ENCODE measurements at places on chromosomes 13 and 19.
A peak's percentile ranks its signal among the peaks of the same experiment; 100 is the strongest.

- DNase-seq, result no peak
Measured at GRCh38 chr13:89740994-89741685, 1606.3 kb upstream of the MIR17HG start.

DNA sequence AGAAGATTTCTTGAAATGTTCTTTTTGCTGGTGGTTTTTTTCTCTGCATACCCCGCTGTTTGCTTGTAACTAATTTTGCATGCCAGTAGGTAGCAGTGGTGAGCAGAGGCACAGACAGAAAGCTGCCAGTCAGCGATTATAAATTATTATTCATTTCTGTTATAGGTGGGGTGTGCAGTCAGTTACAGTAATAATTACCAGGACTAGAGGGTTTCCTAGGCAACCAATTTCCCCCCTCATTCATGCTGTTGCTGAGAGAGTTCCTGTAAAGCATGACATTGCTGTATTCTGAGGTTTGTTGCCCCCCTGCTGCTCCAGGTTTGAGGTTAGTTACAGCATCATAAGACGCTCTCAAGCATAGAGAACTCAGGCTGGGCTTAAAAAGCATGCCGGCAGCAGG lies 104.5 kb downstream of the URI1 start:
- DNase-seq, result no peak

DNA sequence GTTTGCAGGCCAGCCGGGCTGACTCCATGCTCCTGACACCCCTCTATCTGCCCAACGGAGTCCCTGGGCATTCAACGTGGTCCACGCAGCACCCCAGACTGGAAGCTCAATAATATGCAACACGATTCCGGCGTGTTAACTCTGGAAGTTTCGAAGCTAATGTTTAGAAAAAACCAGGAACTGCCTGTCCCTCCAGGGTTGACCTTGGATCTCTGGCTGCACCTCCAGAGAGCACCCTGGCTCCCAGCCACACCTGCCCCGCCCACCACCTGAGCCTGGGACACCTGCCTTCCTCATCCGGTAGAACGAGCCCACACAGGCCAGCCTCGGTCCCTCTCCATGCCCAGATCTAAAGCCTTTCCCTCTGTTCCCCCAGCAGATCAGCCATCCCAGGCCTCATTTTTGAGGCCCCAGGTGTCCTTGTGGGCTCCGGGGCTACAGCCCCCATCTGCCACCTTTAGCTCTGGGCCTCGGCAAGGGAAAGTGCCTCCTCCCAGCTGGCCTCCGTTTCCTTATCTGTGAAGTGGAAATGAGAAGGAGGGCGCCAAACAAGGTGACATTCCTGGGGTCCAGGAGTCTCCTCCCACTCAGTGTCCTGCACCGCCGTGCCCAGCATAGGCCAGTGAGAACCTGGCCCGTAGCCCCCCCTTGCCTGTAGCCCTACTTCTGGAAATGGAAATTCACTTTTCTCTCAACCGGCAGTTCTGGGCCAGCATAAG lies 38.7 kb downstream of the KLF2 start:
- no peak for DNase-seq

GRCh38 chr19:44050740-44051649 lies 841 bp upstream of the ZNF223 start:
- peak; percentile 2 for DNase-seq

- DNase-seq, result no peak
Measured at GRCh38 chr19:47093841-47094240, 19.7 kb downstream of the ZC3H4 start.

- no peak for DNase-seq
Measured at GRCh38 chr13:111902726-111903125, 164.2 kb upstream of the SOX1 start.

- DNase-seq, result no peak
Measured at GRCh38 chr19:19427944-19428343, 22.5 kb downstream of the GATAD2A start.

- peak; percentile 17 for DNase-seq
Measured at GRCh38 chr19:18119013-18119716, 21.6 kb downstream of the MAST3 start.

GRCh38 chr19:51025809-51026553 lies 435 bp downstream of the KLK11 start:
- DNase-seq, result no peak

DNA sequence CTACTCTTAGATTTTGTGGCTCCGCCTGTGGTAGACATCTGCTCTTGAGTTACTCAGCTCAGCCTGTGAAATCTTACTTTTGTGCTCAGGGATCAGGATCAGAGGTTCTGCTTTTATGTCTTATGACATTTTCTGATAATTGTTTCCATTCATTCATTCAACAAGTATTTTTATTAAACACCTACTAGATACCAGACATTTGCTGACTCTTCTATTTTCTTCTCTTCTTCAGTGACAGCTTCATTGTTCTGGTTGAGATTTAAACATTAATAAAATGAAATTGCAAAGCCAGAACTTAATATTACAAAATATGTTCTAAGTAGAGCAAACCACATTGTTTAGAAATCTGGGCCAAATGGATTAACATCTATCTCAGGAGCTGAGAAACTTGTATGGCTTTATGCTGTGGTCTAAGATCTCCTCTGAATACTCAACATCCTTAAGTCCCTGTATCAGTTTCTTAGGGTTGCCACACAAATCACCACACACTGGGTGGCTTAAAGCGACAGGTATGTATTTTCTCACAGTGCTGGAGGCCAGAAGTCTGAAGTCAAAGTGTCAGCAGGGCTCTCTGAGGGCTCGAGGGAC lies 15.8 kb upstream of the MICU2 start:
- peak; percentile 52 for DNase-seq

DNA sequence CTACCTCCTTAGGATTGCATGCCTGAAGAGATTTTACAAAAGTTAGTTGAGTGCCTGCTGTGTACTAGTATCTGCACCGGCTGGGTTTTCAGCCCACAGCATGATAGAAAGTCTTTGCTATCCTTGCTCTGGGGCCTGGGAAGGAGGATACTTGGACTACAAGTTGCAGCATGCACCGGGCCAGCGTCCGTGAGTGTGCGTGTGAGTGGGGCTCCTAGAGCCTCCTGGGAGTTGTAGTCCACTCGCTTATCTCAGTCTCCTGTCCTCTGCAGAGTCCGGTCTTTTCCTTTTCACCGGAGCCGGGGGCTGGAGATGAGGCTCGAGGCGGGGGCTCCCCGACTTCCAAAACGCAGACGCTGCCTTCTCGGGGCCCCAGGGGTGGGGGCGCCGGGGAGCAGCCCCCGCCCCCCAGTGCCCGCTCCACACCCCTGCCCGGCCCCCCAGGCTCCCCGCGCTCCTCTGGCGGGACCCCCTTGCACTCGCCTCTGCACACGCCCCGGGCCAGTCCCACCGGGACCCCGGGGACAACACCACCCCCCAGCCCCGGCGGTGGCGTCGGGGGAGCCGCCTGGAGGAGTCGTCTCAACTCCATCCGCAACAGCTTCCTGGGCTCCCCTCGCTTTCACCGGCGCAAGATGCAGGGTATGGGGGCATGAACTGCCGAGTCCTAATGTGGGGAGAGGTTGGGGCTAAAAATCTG lies 20.6 kb downstream of the BRSK1 start:
- DNase-seq, result peak; percentile 24

GRCh38 chr13:106650690-106651205 lies 82.8 kb upstream of the ARGLU1 start:
- peak; percentile 36 for DNase-seq

DNA sequence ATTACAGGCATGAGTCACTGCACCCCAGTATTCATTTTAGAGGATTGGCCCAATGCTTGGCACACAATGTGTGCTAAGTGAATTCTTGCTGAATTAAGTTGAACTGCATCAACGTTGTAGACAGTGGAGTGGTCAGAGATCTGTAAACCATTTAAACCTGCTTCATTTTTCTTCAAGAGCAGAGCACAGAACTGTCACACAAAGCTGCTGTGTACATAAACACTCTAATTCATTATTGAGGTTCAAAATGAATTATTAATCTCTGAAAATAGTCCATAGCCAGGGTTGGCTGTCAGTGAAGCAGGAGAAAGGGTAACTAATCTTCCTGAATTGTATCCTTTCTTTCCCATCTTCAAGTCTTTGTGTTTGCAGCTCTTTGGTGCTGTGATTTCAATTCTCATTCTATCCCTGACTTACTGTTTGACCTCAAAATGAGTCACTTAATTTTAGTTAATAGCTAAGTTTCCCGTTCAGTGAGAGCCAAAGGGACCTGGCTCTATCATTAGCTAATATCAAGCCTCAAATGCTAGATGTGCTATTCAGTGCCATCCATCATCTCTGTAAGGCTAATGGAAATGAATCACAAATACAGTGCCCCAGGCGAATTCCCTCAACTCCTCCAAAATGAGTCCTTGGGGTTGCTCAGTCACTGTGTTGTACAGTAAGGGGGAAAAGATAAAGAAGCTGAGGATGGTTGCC lies 77.0 kb upstream of the TSC22D1 start:
- peak; percentile 36 for DNase-seq

GRCh38 chr13:109655206-109655600 lies 131.2 kb downstream of the IRS2 start:
- no peak for DNase-seq

DNA sequence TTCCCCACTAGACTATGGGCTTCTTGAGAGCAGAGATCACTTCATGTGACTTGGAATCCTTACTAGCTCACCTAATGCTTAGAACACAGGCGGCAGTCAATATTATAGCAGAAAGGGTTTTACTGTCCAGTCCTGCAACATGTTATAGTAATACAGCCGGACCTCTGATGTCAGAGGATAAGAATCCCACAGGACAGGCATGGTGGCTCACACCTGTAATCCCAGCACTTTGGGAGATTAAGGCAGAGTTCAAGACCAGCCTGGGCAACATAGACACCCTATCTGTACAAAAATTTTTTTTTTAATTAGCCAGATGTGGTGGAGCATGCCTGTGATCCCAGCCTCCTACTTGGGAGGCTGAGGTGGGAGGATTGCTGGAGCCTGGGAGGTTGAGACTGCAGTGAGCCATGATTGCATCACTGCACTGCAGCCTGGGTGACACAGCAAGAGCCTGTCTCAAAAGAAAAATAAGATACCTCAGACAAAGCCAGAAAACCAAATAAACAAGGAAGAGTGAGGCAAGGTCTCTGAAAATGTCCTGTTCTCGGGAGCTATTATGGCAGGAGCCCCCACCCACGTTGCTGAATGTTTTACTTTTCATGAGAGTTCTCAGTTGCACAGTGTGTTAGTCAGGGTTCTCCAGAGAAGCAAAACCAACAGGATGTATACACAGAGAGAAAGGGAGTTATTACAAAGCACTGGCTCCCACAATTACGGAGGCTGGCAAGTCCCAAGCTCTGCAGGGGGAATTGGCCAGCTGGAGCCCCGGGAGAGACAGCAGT lies 100.8 kb downstream of the UBL3 start:
- peak; percentile 27 for DNase-seq

DNA sequence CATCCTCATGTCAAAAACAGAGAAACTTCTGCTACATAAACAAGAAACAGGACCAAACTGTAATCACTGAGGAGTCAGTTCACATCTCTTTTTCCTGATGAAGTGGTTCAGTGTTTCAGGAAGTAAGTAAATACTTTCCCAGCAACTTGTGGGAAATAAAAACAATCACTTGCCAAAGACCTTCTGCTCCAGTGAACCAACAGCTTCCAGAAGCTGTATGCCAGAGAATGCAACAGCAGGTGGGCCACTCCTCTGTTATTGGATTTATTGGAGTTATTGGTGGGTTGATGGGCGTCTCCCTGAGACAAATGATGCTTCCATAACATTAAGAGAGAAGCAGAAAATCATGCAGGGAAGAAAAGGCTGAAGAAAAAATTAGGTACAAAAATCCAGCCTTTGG lies 9.9 kb downstream of the SLC6A16 start:
- no peak for DNase-seq

DNA sequence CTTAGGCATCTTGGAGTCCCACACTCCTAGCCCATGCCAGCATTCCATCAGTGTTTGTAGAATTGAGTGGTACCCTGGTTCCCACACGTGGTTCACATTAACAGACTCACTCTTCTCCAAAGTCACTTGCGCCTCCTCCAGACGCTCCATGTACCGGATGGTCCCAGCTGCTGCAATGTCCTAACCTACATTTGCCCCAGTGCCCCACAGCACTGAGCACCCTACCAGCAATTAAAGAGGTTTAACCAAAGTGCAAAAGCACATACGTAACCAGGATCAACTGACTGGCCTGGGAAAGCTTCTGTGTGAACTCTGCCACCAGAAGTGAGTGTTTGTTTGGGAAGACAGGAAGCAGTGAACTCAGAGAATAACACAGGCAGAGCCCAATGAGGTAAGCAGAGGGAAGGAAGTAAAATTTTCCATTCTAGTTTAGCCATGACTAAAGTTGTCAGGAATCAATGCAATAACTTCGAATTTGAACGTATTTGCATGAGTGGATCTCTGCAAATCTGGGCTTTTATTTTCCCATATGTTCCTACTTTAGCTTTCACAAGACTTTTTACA lies 7.3 kb upstream of the MEDAG start:
- DNase-seq, result peak; percentile 97

DNA sequence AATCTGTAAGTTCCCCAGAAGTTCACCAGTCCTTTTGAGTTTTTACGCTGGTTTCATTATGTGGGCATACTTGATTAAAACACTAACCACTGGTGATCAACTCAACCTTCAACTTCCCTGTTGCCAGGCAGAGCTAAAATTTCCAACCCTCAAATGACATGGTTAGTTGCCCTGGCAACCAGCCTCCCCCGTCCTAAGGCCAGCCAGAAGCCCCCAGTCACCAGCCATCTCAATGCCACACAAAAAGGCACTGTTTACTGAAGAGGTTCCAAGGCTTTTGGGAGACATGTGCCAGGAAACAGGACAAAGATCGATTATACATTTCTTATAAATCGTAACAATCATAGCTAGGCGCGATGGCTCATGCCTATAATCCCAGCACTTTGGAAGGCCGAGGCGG lies 1.6 kb downstream of the ZNF649 start:
- DNase-seq, result no peak

DNA sequence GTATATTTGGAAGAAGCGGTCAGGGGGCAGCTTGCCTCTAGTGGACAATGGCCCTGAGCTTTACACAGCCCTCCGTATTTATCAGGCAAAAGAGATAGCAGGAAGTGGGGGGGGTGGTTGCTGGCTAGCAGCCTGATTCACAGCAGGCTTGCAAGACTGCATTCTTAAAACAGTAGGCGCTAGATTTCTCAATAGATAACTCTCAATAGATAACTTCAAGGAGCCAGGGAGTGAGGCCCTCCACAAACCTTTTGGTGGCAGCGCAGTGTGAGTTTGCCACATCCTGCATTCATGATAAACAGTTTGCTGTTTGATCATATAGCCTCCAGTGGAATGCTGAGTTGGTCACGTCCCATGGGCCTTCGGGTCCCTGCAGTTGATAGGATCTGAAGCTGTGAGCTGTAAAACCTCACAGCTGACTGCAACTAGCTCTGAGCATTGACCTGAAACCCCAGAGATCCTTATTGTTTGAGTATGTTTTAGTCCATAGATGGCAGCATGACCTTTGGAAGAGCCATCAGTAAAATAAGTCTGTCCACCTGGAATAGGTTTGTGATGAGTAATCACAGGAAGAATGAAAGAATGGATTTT lies 12.2 kb downstream of the FPR3 start:
- no peak for DNase-seq

DNA sequence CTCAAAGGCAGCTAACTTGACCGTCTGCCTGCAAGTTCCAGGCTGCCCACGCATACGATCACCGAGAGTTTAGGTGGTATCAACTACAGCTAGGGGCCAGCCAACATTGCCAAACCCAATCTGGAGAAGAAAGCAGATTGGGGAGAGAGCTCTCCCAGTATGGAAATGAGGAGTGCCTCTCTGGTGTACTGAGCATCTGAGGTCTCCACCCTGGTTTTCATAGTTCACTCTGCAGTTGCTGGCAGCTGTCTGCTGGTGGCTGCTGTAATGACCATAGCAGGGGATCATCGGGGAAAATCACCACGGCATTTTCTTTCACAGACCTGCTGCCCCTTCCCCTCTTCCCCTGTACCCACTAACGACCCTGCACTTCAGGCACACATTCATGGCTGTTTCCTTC lies 201.7 kb downstream of the NUFIP1 start:
- DNase-seq, result no peak

GRCh38 chr19:32130332-32130731 lies 215.1 kb upstream of the ZNF507 start:
- DNase-seq, result no peak

All from fibroblast of lung (primary cell).